ENCODE measurements at places on chromosomes 5 and 9.

GRCh38 chr5:111735583-111736270, 21.3 kb downstream of the NREP start:
- no peak for DNase-seq

GRCh38 chr5:1466631-1467265, 21.5 kb upstream of the SLC6A3 start:
- DNase-seq = no peak

GRCh38 chr5:125634216-125634835, 788.9 kb upstream of the GRAMD2B start:
- no peak for DNase-seq

DNA sequence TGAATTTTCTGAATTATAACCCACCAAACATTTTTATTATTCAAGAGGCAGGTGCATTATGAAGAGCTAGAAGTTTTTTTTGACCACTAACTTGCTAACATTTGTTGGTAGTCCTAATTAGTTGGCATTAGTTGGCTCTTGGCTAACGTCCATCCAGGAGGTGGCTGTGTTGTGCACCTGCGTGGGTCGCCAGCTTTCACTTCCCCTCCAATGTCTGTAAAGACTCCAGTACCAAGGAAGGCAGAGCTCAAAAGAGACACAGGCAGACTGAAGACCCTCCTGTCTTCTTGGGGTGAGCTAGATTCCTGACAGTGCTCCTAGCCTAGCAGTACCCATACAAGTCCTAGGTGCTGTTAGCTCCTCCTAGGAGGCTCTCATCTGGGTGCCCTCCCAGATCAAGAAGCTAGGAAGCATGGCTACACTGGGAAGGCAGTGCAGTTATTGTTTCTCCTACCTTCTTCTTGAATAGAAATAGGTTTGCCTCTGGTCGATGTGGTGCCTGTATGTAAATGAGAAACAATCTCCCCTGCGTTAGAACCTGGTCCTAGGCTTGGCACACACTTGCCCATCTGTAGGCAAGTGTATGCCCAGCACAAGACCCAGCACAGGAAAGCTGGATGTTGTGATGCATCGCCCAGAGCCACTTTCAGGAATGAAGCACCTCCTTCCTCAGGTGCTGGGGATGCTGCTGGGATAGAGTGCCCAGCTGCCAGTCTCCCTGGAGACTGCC, 190.9 kb downstream of the ICE1 start:
- DNase-seq = no peak

GRCh38 chr9:84758817-84759216, 89.3 kb downstream of the NTRK2 start:
- DNase-seq = no peak

DNA sequence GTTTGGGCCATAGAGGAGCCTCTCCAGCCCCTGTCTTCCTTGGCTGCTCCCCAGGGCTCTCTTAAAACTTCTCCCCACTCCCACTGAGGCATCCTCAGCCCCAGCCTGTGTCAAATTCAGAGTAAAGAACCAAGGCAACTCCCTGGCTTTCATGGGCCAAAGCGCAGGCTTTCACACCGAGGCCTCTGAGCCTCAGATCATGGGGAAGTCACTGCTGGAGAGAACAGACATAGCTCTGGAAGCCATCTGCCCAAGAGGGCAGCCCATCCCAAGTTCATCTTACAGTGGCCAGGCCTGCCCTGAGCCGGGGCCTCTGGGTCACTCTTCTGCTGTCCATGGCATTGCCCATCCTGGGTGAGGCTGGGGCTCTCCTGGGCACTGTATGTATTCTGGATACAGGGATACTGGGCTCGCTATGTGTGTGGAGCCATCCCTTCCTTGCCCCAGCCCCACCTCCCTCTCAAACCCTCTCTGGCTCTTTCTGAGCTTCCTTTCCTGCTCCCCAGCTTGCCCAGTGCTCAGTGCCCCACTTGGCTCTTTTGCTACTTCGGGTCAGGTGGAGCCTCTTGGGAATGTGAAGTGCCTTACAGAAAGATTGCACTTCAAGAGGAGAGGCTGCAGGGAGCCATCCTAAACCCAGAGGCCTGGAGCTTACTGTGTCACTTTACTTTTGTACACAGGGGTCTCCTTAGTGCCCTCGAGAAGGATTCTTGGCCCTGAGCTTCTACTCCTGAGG, 33.0 kb downstream of the TGFBI start:
- DNase-seq = no peak

DNA sequence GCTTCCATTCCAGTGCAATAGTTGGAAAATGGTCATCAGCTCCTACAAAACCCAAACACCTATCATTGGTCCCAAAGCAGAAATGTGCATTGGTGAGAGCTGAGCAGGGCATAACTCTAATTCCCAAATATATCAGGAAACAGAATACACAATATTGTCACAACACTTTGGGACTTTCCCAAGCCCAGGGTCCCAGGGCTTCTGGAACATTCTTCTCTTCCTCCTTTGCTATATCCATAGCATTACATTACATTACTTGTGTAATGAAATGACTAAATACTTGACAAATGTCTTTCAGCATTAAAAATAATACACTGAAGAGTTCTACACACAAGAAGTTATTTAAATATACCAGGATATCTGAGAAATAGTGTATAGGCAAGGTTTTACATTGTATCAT, 45.6 kb downstream of the LIX1 start:
- no peak for DNase-seq

DNA sequence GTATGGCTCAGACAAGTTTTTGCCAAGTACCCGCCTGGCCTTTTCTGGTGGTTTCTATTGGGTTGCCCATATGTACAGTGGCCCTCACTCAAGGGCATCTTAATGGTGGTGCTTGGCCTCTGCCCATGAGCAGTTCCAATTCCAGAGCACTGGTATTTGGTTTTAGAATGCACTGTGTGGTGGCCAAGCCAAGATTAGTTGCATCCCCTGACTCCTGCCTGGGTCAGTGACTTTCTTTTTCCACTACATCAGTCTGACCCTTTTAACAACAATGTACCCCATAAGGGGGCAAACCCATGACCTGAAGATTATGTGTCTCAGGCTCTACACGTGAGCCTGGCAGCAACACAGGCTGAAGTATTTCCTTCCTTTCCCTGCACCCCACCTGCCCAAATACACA, 34.2 kb downstream of the NPR3 start:
- no peak for DNase-seq

GRCh38 chr9:136587145-136587943, 41.5 kb upstream of the NOTCH1 start:
- DNase-seq = peak; percentile 90
